ENCODE measurements at places on chromosomes 13 and 19.

DNA sequence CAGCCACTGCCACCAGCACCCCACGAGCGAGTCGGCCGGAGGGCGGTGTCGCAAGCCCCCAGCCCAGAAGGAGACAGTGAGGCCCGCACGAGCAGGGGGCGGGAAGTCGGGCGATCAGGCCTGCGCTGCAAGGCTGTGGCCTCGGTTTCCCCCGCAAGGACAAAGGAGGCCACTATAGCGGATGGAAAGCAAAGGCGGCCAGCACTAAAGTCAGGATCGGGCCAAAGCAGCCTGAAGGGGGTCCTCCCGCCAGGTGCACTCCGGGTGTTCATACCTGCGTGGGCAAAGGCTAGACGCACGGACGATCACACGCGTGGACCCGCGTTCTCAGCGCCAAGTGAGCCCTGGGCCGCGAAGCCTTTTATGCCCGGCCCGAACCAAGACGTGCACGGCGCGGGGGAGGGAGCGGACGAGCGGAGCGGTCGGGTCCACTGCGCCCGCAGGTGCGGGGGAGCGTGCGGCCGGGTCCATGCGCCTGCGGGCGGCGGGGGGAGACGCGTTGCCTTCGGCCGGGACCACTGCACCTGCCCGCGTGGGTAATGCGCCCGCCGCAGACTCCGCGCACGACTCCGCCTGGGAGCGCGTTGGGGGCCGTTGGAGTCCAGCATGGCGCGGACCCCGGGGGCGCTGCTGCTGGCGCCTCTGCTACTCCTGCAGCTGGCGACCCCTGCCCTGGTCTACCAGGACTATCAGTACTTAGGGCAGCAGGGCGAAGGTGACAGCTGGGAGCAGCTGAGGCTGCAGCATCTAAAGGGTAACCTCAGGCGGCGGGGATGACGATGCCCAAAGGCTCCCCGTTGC, at the start of the genes PRDX2 and THSD8:
Gene PRDX2 (minus strand): TSS at position 335 of the 801 bp plus-strand sequence. CDS start 539 bp downstream, outside the sequence.
Gene THSD8 (plus strand): TSS at position 604 of the 801 bp plus-strand sequence. CDS start 3 bp downstream, at position 607.
- DNase-seq = peak; percentile 92

DNA sequence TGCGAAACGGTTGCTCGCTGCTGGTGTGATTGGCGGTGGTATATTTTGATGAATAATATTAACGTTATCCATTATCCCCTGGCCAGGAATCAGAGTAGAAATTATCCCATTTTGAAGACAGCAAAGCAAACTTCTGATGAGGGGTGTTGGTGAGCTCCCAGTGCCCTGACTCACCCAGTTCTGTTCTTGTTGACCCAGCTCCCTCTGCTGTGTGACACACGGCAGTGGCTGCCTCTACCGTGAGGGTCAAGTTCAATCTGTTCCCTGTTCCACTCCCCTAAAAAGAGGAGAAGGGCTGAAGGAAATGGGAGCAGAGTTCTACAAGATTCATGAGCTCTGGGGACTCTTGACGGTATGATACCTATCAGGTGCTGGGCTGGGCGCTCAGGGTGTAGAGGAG, 2.0 kb downstream of the CAMSAP3 start:
- no peak for DNase-seq

- no peak for DNase-seq
Observed at GRCh38 chr19:29674374-29675119, 9.3 kb downstream of the PLEKHF1 start.

DNA sequence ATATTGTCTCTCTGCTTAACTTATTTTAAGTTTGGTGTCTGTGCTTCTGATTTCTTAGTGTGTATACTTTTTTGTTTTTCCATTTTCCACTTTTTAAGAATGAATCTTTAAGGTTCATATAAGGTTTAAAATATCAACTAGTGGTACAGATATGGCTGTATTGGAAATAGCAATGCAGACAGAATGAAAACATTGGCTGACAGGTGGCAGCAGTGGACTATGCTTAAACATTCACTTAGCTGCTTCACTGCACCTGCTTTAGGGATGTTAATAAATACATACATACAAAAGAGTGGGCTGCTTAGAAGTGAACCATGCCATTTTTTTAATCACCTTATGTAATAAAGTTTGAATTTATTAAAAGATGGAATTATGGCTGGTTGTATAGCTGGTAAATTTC, 27.3 kb downstream of the TM9SF2 start:
- no peak for DNase-seq

GRCh38 chr13:30957258-30957943, 24.9 kb downstream of the TEX26 start:
- no peak for DNase-seq

- no peak for DNase-seq
Observed at GRCh38 chr13:74229242-74229641, 95.0 kb upstream of the KLF12 start.

DNA sequence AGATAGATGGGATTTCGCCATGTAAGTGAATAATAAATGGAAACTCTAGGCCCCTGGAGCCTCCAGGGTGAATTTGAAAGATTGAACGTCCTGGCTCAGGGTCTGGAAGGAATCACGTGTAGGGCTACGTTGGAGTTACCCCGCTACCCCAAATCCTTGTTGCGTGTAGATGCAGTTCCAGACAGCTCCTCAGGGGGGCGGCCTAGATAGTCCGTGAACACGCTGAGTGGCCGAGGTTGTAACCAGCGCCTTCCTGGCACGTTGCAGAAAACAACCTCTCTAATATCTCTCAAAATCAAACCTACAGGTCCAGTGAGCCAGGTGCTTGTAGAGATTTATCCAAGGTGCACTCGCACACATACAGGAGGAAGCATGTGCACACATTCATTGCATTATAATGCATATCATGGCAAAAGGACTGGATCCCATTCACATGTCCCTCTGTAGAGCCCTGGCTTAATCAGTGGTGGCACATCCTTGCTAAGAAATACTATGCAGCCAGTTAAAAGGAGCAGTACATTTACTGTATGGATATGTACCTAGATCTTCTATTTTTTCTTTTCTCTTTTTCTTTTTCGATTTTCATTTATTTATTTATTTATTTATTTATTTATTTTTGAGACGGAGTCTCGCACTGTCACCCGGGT, 2.5 kb upstream of the KEAP1 start:
- DNase-seq = no peak

DNA sequence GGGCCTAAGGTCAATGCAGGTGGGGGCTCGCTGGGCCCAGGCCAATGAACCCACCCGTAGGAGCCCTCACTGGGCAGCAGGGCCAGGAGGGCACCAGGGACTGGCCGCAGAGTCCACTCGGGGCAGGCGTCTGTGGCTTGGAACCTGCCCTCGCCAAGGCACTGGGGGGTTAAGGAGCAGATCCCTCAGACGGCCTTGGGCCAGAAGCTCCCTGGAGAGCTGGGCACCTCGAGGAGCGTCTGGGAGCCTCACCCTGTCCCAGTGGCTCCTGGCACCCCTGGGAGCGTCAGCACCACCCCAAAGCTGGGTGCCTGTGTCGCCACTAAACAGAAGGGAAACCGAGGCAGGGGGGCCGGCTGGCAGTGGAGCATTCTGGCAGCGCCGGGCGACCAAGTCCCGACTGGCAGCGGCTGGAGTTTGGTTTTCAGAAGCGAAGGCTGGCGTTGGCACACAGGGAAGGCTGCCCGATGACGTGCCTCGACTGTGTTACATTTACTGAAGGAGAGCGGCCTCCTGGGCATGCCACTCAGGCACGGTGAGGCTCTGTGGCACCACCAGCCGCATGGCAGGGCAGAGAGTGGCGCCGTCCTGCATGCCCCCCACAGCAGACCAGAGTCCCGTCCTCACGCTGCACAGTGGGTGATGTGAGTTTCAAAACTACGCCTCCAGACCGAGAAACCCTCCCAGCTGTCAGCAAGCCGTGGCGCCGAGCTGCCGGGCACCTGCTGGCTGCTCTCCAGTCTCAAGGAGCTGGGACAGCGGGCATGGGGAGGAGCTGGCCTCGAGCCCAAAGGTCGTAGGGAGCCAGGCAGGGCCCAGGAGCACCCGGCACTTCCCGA, 9.2 kb upstream of the MEX3D start:
- no peak for DNase-seq

DNA sequence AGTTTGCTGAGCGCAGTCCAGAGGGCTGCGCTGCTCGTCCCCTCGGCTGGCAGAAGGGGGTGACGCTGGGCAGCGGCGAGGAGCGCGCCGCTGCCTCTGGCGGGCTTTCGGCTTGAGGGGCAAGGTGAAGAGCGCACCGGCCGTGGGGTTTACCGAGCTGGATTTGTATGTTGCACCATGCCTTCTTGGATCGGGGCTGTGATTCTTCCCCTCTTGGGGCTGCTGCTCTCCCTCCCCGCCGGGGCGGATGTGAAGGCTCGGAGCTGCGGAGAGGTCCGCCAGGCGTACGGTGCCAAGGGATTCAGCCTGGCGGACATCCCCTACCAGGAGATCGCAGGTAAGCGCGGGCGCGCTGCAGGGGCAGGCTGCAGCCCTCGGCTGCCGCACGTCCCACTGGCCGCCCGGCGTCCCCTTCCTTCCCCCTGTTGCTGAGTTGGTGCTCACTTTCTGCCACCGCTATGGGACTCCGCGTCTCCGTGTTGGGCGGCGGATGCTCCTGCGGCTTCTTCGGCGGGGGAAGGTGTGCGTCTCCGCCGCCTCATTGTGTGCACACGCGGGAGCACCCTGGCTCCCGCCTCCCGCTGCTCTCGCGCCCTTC, 772 bp downstream of the GPC6 start:
- peak; percentile 7 for DNase-seq

DNA sequence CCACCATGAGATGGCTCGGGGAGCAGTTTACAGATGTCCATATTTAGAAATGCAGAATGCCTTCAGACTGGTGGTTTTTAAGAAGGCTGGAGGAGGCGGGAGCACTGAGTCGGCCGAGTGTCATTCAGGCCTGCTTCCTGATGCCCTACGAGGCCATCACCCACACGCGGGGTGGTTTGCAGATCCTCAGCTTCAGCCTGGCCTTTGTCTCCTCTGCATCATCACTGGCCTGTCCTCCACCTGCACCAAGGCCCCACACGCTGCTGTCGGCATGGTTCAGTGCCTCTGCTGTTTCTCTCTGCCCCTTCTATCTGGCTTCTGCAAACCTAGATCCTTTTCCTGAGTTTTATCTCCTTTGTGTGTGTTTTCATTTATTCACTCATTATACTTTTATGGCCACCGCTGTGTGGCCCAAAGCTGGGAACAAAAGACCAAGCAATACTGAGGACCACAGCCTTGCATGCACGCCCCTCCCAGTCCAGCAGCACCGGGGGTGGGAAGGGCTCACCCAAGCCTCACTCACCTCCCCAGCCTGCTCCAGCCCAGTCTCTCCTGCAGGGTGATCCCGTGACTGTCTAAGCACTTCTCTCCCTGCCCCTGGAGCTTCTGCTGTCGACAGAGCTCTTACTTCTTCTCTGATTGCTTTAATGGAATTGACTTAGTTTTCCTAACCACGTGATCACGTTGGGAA, 240.8 kb downstream of the TEX29 start:
- DNase-seq = no peak

GRCh38 chr19:10921910-10922637, 6.4 kb downstream of the YIPF2 start:
- DNase-seq = no peak

DNA sequence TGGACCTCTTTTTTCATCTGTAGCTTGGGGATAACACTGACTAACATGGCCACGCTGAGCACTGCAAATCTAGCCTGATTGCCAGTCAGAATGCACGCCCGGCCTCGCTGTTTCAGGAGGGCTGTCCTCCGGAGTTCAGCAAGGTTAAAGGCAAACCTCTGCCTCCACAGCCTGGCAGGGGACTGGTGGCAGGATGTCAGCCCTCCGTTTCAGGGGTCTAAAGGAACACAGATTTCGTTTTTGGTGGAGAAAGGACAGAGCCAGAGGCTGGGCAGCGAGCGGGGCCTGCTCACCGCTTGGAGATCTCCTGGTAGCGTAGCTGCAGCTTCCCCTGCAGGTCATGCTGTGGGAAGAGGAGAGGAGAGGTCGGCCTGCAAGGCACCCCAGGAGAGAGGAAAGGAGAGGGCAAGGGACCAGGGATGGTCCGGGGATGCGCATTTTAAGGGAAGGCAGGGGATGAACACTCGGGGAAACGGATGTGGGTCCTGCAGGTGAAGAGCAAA, 560 bp downstream of the NDUFA7 start:
- no peak for DNase-seq

All from GM06990 (cell line).